ENCODE measurements at places on chromosomes 12 and 14.

DNA sequence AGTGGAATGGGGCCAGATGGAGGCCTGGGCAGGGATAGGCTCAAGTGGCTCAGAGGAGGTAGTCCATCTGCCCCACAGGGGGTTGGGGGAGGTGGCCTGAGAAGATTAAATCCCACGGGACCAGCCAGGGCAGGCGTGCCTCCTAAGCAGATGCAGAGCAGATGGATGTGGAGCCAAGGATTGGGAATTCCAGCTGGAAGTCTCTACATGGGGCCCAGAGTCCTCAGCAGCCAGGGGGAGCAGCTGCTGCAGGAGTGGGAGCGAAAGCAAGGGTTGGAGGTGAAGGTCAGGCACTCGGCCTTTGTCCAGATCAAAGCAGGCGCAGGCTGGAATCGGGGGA, 42.4 kb upstream of the VRK1 start:
- no peak for DNase-seq

DNA sequence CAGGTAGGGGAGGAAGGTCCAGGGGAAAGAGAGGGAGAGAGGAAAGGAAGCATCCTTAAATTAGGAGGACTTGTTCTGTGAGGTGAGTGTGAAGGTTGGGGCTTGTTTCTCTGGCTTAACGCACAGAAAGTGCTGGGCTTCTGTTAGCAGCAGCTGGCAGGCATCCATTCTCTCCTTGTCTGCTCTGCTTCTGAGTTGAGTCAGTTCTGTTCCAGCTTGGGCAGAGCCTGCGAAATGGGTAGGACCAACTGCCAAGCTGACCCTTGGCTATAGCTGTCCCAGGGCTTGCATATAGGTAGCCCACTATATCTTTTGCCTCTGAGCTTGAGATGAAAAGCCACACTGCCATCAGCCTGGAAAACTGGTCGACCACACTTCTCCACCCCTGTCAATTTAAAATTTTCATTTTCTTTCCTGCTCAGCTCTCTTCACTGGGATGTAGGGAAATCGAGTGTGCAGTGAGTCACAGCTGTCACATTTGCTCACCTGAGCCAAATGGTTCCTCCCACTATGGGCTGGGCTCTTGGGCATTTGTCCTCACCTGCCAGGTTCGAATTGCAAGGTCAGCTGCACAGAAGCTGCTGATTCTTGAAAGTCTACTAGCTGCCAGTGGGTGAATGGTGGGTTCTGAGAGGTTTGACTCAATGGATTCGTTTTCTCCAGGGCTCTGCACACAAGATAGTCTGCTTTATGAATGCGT, 256.4 kb upstream of the PWP1 start:
- DNase-seq: no peak

DNA sequence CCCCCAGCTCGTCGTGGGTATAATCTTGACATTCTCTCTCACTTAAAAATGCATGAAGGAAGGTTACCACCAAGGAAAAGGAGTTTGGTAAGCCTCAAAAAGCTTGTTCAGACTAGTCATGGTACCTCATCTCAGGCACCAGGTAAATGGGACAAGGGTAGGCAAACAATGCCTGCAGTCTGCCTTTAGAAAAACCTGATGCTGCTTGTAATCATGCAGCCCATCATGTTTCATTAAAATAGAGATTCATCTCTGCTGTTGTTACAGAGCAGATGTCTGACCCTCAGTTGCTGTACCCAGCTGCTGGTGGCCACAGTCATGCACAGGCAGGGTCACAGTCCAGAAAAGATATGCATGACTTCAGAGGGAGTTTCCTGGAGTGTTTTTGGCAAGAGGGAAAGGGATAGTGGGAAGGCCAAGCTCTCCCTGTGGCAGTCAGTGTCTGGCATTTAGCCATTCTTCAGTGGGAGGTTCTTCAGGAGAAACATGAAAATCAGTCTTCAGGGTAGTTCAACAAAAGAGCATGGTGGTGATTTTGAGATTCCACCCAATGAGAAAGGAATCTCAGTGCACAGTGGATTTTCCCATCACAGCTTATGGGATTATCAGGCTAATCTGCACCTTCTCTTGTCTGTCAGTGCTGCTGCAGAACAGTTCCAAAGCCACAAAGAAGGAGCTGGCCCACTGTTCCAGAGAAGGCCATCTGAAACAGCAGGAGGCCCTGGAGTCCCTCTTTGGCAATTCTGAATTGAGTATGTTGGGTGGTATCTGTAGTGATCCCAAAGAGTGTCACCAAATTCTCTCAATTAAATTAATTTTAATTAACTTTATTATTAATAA, 202.7 kb upstream of the FRMD6 start:
- peak; percentile 82 for DNase-seq

DNA sequence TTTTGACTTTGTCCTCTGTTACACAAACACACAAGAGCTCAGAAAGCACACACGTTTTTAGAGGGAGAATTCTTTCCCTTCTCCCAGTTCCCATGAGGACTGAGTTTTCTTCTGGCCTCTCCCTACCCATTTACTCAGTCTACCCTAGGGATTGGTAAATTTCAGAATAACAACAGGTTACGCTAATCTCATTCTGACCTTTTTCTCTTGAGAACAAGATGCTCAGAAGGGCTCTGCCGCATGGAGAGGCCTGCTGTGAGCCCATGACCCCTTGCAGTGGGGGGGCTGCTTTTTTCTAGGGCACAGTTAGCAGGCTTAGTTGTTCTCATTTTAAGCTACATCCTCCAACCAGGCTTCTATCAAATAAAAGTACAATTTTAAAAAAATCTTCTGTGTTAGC, 69.5 kb downstream of the GPR135 start:
- no peak for DNase-seq

DNA sequence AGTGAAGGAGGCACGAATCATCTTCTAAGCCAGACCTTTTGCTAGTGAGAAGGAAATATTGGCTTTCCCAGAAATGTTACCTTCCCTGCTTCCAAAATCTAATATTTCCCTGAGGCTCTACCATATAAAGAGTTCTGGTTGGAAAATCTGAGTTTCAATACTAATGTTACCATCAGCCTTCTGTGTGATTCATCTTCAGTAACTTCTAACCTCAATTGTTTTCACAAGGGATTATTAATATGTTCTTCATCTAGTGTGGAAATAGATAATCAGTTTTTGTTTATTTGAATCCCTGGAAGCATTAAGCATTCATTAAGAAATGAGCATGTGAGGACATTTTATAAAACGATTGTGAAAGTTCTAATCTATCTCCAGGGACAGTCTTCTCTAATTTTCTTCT, 720.9 kb downstream of the AACS start:
- DNase-seq: no peak

- DNase-seq: peak; percentile 66
These were observed 22.6 kb upstream of the PKP2 start for GRCh38 chr12:32918890-32919801.

GRCh38 chr14:63614679-63615363, 26.9 kb downstream of the WDR89 start:
- DNase-seq: no peak

GRCh38 chr12:132838410-132839080, 9.9 kb upstream of the GOLGA3 start:
- no peak for DNase-seq

DNA sequence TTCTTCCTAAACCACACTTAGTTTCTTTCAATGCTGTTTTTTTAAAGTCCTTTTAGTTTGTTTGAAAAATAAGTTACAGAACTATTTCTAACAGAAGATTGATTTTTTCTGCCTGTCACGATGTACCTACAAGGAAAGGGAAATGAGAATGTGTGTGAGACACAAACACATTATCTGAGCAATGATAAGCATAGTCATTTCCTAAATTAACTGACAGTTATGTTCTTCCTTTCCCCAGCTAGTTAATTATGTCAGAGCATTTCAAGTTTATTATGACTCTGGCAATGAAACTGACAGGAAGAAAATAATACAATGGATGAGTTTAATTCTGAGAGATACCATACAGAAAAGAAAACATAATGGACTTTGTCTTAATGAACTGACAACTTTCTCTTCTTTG, 21.3 kb upstream of the LDHB start:
- DNase-seq: no peak

DNA sequence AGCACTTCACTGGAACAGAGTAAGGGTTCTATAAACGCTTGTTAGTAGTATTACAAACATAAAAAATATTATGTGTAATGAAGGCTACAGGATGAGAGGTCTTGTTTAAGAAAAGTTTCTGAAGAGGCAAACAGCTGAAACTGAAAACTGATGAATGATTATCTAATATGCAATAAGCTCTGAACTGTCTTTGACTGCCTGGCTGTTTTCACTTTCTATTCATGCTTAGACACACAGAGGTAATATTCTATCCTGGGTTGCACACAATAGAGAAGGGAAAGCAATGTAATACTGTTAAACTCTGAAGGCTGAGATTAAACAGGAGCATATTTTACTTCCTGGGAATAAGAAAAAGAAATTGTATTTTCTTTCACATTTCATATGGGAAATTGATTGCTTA, 251.3 kb downstream of the ALX1 start:
- no peak for DNase-seq

GRCh38 chr14:29156096-29156495, 389.5 kb downstream of the FOXG1 start:
- no peak for DNase-seq

GRCh38 chr12:41932470-41932991, 212.1 kb downstream of the GXYLT1 start:
- peak; percentile 57 for DNase-seq

DNA sequence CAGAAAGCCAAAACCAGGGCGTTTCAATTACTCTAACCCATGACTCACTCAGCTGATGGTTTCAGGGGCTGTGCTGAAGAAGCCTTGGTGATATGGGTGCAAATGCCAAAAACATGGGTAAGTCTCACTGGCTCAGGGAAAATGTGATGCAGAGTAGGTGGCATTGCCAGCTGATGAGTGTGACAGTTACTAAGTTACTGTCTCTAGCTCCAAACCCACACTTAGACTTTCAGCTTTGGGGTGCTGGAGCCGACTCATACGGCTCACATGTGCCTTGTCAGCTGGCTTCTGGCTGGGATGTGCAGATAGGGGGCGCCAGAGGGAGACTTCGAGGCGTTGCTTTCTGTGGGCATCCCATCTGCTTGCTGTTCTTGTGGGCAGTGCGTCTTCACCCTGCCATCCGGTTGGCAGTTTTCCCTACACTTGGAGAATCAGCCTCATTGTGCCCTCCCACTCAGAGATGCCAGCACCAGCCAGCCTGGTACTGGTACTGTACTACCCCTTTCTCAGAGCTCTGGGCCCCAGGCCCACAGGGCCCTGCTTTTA, 11.1 kb upstream of the KRT7 start:
- DNase-seq: peak; percentile 32

- DNase-seq: no peak
These were observed 348.3 kb downstream of the BMP4 start for GRCh38 chr14:53608369-53608768.

DNA sequence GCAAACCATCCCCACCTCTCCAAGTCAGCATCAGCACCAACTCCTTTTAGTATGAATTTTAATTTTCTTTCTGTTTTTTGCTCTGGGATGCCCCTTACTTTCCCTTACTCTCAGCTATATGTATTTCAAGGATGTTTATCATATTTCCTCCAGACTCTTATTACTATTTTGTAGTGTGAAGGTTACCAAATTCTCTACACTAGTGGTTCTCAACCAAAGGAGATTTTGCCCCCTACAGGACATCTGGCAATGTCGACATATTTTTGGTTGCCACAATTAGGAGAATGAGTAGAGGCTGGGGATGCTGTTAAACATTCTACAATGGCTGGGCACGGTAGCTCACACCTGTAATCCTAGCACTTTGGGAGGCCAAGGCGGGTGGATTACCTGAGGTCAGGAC, 29.1 kb upstream of the SOS2 start:
- DNase-seq: peak; percentile 68

Measured in cardiac muscle cell (in vitro differentiated cells and primary cell).